Kidney (tissue), 22 donors: ENCODE measurements at places on chromosomes 11 and 22.

GRCh38 chr11:64851831-64852351 is 7.4 kb upstream of the CDC42BPG start:
- peak; percentile 73 for DNase-seq

DNA sequence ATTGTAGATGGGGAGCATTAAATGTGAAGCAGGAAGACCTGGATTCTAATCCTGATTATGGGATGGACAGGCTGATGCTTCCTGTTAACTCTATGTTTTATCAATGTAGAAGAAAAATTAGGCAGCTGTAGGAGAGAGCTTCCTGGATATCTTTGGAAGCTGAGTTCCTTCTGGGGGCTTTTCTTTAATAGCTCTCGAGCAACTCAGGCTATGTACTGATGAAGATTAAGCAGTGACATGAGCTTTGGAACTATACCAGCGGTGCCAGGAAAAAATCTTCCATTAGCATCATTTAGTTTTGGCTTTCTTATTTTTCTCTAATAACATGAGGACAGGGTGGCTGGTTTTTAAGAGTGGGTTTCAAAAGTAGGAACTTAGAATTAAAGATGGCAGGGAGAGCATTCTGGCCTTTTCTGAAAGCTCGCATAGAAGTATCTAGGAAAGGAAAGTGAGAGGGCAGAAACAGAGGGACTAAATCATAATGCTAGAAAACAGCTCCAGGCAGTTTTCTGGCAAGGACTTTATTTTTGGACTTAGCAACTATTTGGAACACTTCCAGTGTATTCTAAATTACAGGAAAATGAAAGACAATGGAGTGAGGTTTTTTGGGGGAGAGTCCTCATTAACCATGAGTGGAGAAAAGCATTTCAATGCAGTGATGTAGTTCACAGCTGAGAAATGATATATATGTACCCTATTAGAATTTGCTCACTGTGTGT is 69.2 kb upstream of the RRM1 start:
- DNase-seq = no peak

GRCh38 chr11:74306435-74307175 is 4.8 kb downstream of the P4HA3 start:
- no peak for DNase-seq

GRCh38 chr11:76577226-76577920 is 93.2 kb downstream of the LRRC32 start:
- peak; percentile 81 for DNase-seq

DNA sequence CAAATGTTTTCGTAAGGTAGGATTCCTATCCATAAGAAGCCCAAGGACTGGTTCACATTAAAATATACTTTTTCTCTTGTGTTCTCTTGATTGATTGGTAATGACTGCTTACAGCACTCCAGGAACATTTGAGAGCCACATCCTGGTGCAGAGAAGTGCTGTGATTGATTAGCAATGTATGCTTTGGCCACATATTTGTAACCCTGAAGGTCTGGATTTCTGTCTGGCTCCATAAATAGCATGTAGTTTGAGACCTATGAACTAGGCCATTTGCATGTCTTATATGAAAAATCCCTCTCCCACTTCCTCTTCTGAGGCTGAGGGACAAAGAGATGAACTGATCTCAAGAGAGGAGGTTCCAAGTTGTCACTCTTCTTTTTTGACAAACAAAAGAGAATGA is 49.3 kb upstream of the CD44 start:
- DNase-seq = no peak

DNA sequence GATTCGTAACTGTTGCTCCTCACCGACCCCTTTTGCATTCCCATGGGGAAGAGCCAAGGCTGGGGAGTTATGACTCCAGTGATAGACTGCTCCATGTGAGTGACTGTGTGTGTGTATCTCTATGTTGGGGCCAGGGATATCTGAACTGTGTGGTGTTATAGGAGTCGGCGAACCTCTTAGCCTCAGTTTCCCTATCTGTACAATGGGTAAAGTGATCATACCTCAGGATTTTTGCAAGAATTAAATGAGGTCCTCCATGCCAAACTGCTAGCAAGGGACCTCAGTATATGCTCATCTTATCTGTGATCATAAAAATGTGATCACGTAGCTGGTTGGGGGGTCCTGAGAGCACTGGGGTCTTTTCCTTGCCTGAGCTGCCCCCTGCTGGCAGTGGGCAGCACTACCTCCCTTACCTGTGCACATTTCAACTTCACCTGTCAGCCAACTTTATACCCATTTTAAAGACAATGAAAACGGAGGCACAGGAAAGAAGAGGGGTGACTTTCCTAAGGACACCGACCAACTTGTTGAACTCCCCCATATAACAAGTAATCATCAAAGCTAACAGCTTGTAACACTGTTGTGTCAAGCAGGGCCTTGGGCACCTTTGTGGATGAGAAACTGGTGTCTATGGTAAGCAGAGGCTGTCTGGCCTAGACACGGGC is 1.4 kb upstream of the DPP3 start:
- peak; percentile 45 for DNase-seq

- peak; percentile 94 for DNase-seq
Measured at GRCh38 chr11:12841946-12842630, 167.0 kb upstream of the RASSF10 start.

DNA sequence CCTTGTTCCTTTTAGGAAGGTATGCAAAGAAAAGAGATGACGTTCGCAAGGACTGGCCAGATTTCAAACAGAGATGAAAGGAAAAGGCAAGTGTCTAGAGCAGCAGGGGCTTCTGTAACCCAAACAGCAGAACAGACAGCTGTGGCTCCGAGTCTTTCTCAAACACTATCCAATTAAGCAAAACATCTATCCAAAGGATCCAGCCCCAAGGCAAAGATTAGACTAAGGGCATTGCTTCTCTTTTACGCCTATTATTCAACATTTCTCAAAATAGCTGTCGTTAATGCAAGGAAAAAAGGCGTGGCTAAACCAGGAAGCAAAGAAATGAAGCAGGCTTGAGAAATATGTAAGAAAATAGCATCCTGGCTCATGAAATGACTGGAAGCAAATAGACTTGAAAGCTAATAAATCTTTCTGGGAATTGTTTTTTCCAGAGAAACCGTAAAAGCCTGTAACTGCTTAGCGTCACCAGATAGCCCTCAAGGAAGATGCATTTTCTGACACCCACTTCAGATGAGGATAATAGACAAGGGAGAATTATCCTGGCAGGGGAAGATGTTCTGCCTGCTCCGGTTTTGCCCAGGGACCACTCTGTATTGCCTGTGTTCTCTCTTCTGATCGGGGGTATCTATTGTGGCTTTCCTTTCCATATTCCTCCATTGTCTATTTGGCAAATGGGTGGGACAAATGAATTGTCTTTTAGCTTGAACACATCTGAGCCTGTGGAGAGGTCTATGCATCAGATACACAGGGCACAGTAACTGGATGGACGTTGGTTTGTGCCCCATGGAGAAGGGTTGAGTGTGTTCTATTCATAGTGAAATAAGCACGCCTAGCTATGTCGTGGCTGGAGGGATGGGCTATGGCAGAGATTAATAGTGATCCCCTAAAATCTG is 20.2 kb downstream of the C11orf96 start:
- no peak for DNase-seq

DNA sequence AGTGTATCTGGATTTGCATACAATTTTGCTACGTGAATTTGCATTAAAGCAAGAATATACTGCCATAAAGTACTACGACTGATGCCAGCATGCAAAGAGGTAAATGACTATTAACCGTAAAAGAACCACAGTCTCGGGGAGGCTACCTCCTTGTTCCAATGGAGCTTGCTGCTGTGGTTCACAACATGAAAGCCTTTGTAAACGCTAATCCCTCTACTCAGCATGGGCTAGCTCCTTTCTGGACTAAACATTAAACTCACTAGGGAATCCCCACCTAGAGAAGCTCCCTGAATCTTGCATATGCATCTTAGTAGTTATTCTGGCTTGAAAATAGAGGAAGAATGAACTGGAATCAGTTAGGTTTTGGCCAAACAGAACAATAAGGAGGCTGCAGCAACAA is 60.5 kb upstream of the ARHGAP32 start:
- no peak for DNase-seq

GRCh38 chr11:6625832-6626420 is 6.7 kb upstream of the TPP1 start:
- no peak for DNase-seq

DNA sequence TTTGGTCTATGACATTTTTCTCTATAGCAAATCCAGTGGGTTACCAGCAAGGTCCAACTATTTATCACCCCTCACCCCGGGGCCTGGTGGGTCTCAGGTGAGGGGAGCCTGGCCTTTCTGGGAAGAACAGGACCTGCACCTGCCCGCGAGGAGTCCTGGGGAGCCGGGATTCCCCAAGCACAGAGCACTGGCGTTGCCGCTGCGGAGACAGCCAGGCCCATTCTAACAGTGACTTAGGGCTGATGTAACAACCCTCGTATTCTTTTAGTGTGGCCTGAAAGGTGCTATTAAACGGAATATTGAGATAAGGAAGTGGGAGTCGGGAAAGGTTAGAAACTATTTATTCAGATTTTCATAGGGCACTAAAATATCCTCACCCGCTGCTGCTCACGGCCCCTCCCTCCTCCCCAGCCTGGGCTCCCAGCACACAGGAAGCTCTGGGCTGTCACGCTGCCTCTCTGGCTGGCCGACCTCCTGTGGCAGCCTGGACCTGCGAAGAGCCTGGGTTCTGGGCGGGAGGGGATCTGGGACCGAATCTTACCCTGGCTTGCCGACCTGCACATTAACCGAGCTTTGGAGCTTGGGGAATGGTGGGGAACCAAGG is 141.2 kb downstream of the MIAT start:
- DNase-seq = no peak

- no peak for DNase-seq
Measured at GRCh38 chr11:126523441-126524205, 168.1 kb downstream of the ST3GAL4 start.

GRCh38 chr11:110076371-110076965 is 16.7 kb upstream of the ZC3H12C start:
- DNase-seq = peak; percentile 74

GRCh38 chr22:44449061-44449682 is 48.9 kb downstream of the RTL6 start:
- no peak for DNase-seq

GRCh38 chr11:78654071-78654470 is 79.4 kb upstream of the NARS2 start:
- no peak for DNase-seq

DNA sequence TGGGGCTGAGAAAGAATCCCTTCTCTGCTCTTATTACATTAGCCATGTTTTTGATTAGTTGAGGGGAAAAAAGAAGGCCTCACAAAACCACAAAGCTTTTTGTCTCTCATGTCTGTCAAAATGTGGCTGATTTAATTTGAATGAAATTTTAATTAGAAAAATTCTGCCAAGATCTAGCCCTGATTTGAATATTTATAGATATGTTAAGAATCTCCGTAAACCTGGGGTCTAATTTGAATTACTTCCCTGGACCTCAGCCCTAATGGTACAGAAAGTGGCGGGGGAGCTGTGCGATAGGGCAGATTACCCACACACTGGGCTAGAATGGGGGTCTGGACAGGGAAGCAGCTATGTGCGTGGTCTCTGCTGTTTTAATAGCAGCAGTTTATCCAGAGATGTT is 141.3 kb upstream of the TTC12 start:
- no peak for DNase-seq

- no peak for DNase-seq
Measured at GRCh38 chr11:105201166-105201565, 61.6 kb upstream of the CARD18 start.

DNA sequence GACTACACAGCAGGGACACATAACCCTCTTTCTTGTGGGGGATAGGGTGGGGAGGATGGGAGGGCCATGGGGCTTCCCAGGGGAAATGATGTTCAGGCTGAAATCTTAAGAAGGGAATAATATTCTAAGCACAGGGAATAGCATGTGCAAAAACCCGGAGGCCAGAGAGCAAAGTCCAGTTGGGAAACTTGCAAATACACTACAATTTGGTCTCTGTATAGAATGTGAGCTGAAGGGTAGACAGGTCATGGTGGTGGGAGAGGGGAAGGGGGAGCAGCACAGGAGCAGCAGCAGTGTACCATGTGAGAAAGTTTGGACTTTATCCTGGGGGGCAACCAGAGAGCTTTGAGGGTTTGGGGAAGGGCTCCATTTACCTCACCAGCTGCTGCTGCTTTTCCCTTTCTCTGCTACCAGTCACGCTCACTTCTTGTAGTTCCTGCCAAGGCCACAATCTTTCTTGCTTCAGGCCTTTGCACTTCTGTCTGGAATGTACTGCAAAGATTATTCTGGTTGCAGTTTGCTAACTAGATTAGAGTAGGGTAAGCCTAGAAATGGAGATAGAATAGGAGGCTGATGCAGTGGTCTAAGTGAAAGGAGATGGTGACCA is 43.0 kb downstream of the KREMEN1 start:
- no peak for DNase-seq

DNA sequence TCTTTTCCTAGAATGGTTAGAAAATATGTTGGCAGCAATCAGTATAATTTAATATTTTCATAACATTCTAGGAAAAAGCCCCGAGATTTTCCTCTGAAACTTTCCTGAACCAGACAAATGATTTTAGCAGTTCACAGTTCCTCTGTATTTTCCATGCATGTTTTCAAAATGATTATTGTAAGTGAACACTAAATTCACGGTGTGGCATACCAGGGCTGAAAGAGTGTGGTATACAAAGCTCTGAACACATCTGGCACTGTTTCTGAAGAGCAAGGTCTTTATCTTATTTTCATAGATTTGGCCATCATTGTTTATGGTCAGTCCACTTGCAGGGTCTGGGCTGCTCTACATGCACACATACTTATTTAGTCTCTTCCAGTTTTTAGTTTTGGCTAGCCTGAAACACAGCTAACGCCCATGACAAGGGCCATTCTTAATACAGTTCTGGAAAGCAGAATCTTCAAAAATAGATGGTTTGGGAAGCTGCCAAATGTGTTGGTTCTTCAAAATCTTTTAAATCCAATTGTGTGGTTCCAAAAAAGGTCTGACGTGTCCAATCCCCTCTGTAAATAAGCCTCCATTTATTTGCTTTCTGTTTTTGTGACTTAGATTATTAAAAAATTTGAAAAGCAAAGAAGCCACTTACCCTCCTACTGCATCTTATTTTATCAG is 7.9 kb upstream of the GAB2 start:
- no peak for DNase-seq

GRCh38 chr22:34490886-34491285 is 570.6 kb upstream of the LARGE1 start:
- peak; percentile 95 for DNase-seq

DNA sequence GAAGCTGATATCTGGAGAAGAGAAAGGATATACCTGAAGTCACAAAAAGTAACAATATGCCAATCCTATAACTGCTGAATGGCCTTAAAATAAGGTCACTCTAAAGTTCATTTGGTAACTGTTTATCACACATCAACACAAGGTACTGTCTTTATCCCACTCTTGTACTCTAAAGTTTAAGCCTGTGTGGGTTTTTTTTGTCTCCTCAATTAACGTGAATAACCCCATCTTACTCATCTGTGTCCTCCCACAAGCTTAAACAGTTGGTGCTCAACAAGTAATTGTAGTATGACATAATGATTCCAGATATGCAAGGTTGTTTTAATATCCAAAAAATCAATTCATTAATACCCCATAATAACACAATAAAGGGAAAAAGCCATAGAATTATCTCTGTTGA is 42.1 kb downstream of the PAK1 start:
- DNase-seq = no peak

GRCh38 chr11:118956094-118956846 is at the start of gene UPK2:
UPK2 (plus strand) TSS chr11:118956298; CDS start chr11:118956351, 53 bp downstream.
- peak; percentile 94 for DNase-seq

- no peak for DNase-seq
Measured at GRCh38 chr11:86990515-86990914, 35.3 kb upstream of the FZD4 start.

- DNase-seq = no peak
Measured at GRCh38 chr11:82999232-82999631, 72.5 kb downstream of the RAB30 start.

- no peak for DNase-seq
Measured at GRCh38 chr22:48258064-48258701, 1495.7 kb downstream of the TBC1D22A start.

GRCh38 chr11:12897390-12897789 is 111.7 kb upstream of the RASSF10 start:
- DNase-seq = no peak
